ENCODE measurements at places on chromosomes 3 and 15.

DNA sequence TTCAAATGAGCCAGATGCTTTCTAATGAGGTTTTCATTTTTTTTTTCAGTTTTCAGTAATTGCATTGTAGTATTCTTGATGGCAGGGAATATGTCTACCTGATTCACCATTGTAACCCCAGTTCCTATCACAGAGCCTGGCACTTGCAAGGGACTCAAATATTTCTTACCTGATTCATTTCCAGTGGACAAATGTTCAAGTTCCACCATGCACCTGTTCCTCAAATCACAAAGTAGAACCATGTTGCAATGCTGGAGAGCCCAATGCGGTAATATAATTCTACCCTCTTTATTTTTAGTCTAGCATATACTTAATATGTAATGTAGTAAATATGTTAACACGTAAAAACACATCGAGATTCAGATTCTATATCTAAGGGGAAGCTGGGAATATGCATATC lies 722.6 kb downstream of the AGBL1 start:
- no peak for DNase-seq

GRCh38 chr15:99493461-99493860 lies 72.3 kb upstream of the MEF2A start:
- no peak for DNase-seq

DNA sequence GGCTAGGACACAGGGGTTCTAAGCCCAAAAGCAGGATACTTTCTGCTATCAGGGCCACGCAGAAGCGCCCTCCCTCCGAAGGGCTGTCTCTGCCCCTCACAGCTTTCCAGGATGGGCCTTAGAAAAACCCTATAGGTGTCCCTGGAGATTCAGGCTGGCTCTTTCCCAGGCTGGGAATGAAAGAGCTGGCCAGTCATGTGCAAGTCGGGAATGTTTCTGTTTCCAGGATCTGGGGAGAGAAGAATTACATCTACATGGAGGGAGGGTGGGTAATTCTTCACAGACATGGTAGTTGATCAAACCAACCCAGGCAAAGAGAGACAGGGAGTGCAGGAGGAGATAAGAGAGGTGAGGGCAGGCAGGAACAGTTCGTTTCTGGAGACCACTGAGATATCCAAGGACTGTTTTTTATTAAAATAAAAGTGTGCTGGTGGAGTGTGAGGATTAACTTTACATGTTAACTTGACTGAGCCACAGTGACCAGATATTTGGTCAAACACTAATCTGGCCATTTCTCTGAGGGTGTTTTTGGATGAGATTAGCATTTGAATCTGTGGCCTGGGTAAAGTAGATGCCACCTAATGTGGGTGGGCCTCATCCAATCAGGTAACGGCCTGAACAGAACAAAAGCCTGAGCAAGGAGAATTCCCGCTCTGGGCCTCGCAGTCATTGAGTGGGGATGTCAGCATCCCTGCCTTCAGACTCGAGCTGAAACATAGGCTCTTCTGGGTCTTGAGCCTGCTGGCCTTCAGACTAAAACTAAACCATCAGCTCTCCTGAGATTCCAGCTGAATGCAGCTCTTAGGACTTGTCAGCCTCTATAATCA lies 15.3 kb downstream of the NUP210 start:
- DNase-seq: no peak

GRCh38 chr3:52257911-52258310 lies 12.4 kb downstream of the PPM1M start:
- DNase-seq: no peak

GRCh38 chr15:40272485-40273056 lies 10.3 kb downstream of the ANKRD63 start:
- no peak for DNase-seq

DNA sequence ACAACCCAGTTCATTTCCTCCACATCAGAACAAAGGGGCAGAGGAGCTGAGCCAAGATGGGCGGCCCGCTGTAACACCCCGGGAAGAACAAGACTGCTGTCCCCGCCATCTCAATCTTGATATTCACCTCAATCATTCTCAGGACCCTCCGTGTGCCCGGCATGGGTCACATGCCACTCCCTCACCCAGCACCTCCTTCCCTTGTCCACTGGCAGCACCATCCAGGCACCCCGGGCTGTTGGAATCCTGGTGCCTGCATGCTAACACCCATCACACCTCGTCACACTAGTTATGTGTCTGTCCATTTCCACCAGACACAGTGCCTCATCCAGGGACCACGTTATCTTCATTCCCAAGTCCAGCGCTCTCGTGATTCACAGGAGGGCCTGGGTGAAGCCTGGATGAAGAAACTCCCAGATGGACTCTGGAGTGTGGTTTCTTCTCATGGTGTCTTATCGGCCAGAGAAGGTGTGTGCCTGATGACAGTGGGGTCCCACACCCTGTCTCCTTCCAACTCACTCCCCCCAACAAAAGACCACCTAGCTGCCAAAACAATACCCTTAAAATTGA lies 16.7 kb downstream of the MEGF11 start:
- DNase-seq: no peak

DNA sequence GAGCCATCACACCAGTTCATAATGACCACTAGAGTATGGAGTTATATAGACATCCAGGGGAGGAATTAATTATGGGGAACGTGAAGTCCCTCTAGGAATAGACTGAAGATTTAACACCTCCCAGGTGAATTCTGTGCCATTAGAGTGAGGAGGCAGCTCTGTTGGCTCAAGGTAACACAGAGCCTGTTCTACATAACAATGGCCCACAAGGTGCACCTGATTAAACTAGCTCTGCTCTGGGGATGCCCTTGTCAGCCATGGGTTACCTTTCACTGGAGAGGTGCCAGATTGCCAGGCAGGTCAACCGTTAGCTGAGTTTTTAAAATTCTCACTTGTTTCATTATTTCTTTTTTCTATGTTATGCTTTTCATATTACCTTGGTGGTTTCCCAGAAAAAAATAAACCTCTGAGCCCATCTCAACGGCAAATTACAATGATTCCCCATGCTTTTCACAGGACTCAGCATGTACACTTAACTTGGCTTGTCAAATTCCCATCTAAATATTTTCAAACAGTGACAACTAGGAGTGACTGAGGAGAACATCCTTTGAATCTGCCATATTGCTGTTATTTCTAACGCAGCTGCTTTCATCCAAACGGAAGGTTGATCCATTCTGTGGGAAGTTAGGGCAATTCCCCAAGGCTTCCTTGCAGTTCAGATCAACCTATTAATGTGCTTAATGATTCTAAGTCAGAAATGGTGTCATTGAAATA lies 512.9 kb downstream of the MCTP2 start:
- DNase-seq: no peak

- DNase-seq: no peak
Observed at GRCh38 chr3:105365391-105366325, 1.1 kb upstream of the ALCAM start.

- no peak for DNase-seq
Observed at GRCh38 chr15:48557335-48557734, 88.2 kb downstream of the FBN1 start.

DNA sequence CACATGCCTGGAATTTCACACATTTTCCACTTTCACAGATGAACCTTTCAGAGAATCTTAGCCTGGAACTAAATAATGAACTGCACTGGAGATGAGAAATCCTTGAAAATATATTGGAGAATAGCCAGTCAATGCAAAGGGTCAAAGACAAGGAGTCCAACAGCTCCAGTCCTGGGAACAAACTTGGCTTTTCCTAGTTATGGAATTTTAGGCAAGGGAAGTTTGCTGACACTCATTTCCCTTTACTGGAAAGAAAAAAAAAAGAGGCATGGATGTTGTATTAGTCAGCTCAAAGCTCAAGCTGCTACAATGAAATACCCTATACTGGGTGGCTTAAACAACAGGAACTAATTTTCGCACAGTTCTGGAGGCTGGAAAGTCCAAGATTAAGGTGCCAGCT lies 690.8 kb upstream of the ARPP21 start:
- no peak for DNase-seq

GRCh38 chr3:161508852-161509477 lies 12.4 kb downstream of the OTOL1 start:
- DNase-seq: no peak

DNA sequence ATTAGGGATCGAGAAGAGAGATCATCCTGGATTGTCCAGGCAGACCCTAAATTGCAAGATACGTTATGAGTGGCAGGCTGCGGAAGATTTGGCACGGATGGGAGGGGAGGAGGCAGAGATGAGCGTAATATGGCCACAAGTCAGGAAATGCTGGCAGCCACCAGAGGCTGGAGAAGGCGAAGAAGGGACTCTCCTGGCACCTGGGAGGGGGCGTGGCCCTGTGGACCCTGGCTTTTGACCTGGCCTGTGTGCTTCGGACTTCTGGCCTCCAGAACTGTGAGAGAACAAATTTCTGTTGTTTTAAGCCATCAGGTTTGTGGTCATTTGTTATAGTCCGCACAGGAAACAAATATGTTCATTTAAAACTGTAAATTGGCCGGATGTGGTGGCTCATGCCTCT lies 31.9 kb upstream of the IGF1R start:
- no peak for DNase-seq

DNA sequence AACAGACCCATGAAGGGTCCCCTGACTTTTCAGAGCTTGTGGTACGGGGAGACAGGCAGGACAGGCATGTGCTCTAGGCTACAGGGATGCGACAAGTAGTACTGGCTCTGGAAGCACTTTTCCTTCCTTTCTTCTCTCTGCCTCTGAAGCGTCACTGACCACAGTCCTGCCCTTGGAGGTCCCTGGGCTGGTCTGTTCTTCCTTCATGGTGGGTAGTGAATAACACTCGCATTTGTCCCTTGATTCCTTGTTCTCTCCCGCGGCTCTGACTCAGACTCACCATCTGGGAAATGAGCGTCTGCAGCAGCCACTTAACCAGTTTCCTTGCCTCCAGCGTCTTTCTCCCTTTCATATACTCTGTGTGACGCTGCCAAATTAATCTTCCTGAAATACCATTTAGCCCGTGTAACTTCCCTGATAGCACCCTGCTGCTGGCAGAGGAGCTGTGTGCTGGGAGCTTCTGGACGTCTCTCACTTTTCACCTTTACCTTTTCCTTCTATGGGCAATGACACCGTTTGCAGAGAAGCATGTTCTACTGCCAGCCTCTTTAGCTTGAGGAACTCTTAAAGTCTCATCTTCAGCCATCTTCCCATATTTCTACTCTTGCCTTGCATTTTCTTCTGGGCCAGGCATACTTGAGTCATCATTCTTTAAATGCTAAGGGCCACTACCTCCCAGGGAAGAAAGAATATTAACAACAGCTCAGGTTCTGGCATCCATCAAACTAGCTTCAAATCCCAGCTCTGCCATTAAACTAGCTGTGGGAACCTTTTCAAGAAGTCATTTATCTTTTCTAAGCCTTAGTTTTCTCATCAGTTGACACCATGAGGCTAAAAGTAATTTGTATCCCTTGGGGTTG lies 33.6 kb downstream of the TMEM45A start:
- no peak for DNase-seq

DNA sequence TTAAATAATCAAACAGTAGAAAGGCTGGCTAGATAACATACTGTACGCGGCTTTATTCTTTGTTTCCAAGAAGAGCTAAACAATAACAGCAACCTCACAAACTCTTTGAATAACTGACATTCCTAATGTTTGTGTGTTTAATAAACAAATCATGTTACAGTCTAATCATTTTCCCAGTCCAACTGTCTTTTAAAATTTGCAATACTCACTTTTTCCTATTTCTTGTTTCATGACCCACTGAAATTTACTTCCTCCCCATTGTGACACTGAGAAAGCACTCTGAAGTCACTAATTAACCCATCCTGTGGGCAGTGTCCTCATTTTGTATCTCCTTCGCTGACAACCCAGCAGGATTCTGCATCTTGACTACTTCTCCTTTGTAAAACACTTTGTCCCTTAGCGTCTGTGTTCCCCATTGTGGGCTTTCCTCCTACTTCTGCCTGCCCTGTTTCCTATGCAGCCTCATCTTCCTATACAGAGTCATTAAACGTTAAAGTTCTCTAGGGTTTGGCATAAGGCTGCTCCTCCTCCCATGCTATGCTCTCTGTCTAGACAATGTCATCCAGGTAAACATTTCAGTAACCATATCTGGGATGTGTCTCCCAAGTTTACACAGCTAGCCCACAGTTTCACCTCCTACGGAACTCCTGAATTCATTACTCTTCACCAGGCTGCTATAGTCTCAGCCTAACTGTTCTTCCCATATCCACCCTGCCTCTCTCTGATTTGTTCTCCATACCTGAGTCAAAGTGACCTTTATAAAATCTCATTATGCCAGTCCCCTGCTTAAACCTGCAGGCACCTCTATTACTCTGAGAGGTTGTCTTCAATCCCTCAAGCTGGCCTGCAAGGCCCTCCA lies 148.9 kb downstream of the GREM1 start:
- no peak for DNase-seq

- DNase-seq: no peak
Observed at GRCh38 chr15:34240537-34240936, 15.7 kb downstream of the EMC4 start.

DNA sequence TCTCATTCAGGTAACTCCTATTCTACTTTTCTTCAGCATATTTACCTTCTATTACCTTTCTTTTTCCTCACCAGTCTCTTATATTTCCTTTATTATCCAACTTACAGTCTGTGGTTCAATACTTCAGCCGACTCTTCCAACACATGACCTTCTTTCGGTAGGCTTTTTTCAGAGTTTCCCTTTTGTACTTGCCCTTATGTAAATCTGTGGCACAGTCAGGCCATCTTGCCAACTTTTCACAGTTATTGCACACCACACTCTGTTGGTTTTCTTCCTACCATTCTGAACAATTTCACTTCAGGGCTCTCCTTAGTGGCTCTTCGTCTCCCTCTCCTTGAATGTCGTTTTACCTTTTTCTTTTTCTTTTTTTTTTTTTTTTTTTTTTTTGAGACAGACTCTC lies 427.8 kb downstream of the LPP start:
- DNase-seq: no peak

DNA sequence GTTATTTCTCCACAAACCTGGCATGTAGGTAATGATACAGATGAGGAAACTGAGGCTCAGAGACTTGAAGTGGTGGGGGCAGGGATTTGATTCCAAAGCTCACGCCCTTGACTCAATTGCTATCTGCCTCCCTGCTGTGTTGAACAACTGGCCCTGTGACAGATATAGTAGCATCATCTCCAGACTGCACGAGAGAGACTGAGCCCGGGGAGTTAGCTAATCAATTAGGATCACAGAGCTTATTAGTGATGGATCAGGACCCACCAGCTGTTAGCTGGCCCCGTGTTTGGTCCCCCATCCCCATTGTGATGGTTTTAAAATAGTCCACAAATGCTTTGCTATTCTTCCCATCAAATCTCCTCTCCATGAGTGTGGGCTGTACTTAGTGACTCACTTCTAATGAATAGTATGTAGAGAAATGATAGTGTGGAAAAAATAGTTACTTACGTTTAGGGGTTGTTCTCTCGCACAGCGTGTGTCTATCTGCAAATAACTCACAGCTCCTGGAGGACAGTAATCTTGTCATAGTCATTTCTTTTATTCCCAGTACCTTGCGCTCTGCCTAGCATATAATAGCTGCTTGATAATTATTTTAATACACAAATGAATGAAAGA lies 74.4 kb upstream of the KLF13 start:
- DNase-seq: no peak

All from stimulated activated CD4-positive, alpha-beta T cell treated with anti-CD3 and anti-CD28 coated beads, TNF-alpha, amount 100 ng/mL, for 1 hour (primary cell).